ENCODE measurements at places on chromosomes 1 and 21.

GRCh38 chr1:210616356-210616755 lies 287.7 kb downstream of the HHAT start:
- no peak for DNase-seq

DNA sequence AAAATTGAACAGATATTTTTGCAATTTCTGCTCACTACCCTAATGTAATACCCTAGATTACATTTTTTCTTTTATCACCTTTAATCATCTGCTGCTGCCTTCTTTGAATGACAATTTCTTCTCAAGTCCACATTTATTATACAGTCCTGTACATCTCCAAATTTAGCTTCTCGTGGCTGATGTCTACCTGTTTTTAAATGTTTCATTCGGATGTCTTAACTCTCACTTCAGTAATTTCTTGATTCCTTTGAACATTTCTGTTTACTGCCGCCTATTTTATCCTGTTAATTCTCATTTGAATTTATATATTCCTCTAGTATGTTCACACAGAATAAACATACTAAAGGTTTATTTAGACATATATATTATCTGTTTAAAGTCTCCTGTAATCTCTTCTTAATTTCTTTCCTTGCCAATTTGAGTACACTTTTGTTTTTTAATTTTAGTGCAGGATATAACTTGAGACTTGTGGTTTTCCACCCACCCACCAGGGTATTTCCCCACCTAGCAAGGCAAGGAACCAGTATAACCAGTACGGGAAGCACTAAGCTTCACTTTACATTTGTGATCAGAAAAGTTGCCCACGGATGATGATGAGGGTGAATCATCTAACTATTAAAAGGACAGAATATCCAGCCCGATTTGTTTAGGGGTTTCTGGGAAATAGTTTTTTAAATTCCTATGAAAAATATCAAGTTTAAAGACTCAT lies 12.7 kb downstream of the INSL5 start:
- peak; percentile 11 for DNase-seq

- no peak for DNase-seq
Measured at GRCh38 chr1:57489358-57490036, 65.6 kb upstream of the DAB1 start.

- DNase-seq, result no peak
Measured at GRCh38 chr1:22286491-22286890, 143.6 kb upstream of the WNT4 start.

GRCh38 chr1:118294875-118295642 lies 110.0 kb upstream of the SPAG17 start:
- DNase-seq, result no peak

DNA sequence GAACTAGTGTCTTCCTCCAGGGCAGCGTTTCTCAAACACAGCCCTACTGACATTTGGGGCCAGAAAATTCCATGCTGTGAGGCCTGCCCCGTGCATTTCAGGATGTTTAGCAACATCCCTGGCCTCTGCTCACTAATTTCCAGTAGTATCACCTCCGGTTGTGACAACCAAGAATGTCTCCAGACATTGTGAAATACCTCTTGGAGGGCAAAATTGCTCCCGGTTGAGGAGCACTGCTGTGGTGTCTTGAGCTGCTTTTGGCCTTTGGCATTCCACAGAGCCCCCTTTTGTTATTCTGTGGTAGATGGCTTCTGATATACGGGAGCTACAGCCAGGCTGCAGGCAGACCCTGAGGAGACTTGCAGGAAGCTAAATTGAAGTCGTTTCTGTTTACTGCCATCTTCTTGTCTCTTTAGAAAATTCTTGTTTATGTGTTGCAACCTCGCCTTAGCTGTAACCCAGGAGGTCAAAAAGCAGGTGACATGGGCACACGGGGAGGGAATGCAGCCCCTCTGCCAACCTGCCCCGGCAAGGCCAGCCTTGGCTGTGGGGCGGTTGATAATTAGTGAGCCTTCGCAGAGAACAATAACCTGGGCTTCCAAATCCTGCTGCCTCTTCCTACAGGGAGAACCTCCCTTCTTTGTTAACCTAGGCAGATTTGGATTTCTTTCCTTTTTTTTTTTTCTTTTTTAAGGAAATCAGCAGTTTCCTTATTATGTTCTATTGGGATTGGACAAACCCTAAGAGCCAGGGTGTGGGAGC lies 74.7 kb upstream of the AKT3 start:
- DNase-seq, result no peak

GRCh38 chr1:17276568-17276967 lies 27.7 kb downstream of the PADI3 start:
- no peak for DNase-seq

DNA sequence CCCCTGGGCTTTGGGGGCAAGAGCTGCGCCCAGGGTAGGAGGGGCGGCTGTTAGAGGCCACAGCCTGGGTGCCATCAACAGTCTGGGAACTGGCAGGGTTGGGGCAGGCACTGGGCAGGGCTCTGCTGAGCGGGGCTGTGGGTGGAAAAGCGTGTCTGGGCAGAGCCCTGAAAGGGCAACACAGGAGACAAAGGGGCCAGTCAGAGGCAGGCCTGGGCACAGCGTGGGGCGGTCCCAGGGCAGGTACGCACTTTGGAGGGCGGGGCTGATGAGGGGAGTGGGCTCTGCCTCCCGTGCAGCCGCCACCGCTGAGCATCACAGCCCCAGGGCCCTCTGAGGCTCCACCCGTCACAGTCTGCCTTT lies 13.9 kb downstream of the CELSR2 start:
- no peak for DNase-seq

DNA sequence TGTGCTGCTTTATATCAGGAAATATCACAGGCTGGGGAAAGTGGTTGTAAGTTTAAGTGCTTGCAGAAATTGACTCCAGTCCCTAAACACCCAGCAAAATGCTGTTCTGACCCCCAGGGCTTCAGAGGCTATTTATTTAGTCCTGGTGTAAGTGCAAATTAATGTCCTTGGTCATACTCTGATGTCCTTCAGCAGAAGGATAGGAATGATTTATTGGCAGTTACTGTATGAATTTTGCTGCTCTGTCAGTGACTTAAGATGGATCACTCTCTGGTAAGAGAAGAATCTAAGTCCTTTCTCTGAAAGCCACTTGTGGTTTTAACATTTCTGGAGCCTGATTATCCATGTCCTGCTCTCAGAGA lies 21.9 kb downstream of the FAM20B start:
- DNase-seq, result no peak

DNA sequence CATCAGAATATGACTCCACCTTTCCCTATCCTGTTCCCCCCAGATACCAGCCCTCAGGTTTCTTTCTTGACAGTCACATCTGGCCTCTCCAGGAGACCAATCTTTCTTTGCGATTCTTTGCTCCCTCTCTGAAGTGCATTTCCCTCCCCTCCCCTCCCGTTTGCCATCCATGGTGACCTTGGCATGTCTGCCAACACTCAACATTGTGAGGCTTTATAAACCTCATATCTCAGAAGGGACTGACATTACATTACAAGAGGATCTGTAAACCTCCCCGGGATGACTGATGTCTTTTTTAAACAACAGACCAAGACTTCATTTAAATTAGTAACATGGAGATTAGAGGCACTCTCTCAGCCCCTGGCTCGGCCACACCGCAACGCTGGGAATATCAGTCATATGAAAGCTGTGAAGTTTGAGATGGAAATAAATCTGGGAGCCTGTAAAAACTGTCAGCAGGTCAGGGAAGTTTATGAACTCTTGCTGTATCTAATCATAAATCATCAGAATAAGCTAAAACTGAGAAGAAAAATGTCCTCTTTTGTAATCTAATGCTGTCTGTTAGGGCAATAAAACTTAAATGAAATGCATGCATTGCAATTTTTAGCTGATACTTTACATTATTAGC lies 401.7 kb upstream of the PROX1 start:
- DNase-seq, result no peak

GRCh38 chr1:85898861-85899260 lies 190.6 kb upstream of the ZNHIT6 start:
- DNase-seq, result no peak

DNA sequence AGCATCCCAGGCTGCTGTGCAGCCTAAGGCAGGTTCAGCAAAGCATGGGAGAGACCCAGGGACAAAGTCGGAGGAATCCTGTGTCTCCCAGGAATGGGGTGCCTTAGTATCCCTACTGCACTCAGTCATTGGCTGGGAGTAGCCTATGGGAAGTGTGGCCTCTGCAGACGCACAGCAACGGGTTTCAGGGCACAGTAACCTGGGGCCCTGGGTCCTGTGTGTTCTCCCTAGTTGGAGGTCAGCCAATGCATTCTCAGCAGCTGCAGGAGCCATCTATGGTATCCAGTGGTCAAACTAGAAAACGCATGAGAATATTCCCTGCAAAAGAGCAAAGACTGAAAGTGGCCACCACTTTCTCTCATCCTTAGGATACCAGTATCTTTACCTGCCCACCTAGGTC lies 13.7 kb upstream of the C1orf21 start:
- no peak for DNase-seq

GRCh38 chr1:219085082-219085481 lies 88.6 kb upstream of the LYPLAL1 start:
- DNase-seq, result no peak

DNA sequence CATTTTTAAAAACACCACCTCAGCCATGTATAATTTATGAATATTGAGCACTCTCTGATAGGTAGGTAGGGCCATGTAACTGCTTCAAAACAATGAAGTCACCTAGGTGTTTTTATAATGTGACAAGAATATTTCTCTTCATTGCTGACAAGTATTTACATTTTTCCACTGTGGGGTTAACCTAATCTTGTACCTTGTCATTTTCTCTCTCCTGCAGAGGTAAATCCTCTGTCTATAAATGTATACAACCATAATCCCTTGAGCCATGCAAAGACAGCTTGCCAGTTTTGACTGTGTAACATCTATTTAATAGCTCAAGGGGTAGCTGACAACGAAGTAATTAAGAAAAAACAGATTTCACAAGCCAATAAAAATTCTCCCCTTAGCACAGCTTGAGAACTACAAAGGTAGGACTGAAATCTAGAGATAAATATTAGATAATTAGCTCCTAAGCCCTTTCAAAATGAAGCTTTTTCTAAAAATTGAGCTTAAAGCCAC lies 137.6 kb upstream of the POGK start:
- no peak for DNase-seq

GRCh38 chr1:84363622-84364021 lies 34.7 kb upstream of the DNASE2B start:
- no peak for DNase-seq

- DNase-seq, result no peak
Measured at GRCh38 chr1:171126504-171126903, 35.8 kb downstream of the FMO3 start.

- DNase-seq, result no peak
Measured at GRCh38 chr1:109240158-109241152, 8.9 kb upstream of the CELSR2 start.

DNA sequence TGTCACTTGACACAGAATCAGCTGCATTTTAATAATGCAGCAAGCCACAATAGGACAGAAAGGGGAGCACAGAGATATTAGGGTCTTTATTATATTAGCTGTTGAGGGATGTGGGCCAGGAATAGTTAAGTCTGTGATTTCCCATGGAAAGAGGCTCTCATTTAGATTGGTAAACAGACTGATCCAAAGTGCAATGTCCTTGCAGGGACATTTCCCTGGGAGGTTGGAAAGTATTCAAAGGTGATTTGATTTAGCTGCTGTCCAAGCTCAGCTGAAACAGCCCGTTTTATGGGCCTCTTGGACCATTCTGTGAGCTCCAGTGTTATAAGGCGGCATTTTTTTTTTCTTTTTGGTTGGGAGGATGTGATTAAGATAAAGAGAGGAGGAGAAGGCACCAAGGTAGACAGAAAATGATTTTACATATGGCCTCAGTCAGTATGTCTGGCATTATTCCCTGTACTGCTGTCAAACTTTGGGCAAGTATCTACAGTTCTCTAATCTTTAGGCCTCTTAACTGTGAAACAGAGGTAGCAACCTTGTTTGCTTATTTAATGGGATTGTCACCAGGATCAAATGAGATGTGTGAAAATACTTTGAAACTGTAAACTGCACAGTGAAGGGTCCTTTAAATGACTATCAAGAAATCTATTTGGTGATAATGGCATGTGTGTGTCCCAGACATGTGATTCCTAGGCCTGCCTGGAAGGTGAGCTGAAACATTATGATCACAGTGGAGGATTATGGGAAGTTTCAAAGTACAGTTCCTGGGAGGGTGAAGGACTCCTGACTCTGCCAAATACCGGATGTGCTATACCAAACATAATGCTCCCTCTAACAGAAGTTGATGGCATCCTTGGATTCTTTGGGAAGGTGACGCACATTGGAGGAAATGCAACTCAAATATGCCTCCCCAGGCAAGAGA lies 62.2 kb downstream of the NOS1AP start:
- DNase-seq, result no peak

- no peak for DNase-seq
Measured at GRCh38 chr1:109111386-109112055, 2.4 kb upstream of the ELAPOR1 start.

GRCh38 chr1:100955322-100955721 lies 59.4 kb downstream of the SLC30A7 start:
- DNase-seq, result no peak

DNA sequence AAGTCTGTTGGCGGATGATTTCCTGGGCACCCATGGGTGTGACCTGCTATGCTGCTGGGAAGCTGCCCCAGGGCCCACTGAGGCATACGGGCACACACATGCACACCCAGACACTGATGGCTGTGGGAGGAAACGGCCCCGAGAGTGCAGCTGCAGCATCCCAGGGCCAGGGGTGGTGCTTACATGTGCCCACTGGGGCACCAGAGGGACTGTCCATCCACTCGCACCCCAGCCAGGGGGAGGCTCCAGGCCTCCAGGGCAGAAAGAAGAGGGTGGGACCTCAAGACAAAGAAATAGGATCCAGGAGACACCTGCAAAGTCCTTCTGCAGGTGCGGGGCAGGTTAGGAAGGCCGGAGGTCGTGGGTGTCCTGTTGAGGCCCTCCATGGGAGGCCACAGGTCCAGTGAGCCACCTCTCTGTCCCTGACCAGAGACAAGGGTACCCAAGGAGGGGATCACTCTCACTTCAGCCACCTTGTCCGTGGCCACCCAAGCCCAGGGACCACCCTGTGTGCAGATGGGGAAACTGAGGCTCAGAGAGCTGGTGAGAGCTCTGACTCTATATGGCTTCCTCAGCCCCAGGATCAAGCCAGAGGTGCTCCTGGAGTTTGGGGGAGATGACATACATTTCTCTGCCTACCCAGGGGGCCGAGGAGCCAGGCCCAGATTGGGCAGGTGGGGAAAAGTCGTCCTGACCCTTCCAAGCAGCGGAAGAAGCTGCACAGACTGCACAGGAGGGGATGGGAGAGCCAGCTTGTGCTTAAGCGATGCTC lies 57.1 kb downstream of the WNT9A start:
- DNase-seq, result no peak

- DNase-seq, result no peak
Measured at GRCh38 chr1:167146903-167147539, 53.1 kb downstream of the STYXL2 start.

Data from effector CD4-positive, alpha-beta T cell (primary cell).